ENCODE measurements at places on chromosomes 5 and 9.

DNA sequence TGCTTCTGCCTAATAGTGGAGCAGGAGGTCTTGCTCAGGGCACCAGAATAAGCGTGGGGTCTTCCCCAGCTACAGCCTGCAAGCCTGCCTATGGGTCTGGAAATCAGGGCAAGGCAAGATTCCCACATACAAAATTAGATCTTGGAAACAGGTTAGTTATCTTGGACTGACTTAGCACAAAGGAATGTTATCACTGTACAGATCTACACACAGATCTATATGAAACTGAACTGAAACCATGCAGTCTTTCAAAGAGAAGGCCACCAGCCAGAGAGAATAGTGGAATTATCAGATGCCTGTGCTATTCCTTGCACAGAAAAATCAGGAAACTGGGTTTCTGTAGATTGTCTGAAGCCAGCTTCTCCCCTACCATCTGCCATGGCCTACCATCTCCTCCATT lies 585.7 kb downstream of the ACTL7B start:
- H3K4me1 ChIP-seq: no peaks in the 10 kb centered on the region
- H3K27me3 ChIP-seq: no peaks in the 10 kb centered on the region
- no peak overlapping the region for H3K27ac ChIP-seq
- no peaks in the 10 kb centered on the region for H3K36me3 ChIP-seq

DNA sequence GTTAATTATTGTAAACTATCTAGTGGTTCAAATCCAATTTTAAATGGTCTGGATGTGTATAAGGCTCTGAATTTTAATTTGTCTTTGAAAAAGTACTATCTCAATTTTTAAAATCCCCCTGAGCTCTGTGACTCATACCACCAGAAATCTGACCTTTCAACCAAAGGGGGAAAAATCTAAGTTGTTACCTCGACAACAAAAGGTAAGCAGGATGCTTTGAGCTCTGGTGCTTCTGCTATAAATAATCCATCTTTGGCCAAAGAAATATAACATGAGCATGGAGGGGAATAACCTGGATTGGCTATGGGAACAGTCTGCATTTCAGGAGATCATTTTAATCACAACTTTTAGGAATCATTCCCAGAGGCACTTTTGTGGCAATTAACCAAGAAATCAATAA lies 76.3 kb upstream of the PCSK1 start:
- H3K4me1 ChIP-seq: no peaks in the 10 kb centered on the region
- no peaks in the 10 kb centered on the region for H3K27me3 ChIP-seq
- no peaks in the 10 kb centered on the region for H3K36me3 ChIP-seq
- H3K4me3 ChIP-seq: no peak overlapping the region
- H3K27ac ChIP-seq: no peak overlapping the region

DNA sequence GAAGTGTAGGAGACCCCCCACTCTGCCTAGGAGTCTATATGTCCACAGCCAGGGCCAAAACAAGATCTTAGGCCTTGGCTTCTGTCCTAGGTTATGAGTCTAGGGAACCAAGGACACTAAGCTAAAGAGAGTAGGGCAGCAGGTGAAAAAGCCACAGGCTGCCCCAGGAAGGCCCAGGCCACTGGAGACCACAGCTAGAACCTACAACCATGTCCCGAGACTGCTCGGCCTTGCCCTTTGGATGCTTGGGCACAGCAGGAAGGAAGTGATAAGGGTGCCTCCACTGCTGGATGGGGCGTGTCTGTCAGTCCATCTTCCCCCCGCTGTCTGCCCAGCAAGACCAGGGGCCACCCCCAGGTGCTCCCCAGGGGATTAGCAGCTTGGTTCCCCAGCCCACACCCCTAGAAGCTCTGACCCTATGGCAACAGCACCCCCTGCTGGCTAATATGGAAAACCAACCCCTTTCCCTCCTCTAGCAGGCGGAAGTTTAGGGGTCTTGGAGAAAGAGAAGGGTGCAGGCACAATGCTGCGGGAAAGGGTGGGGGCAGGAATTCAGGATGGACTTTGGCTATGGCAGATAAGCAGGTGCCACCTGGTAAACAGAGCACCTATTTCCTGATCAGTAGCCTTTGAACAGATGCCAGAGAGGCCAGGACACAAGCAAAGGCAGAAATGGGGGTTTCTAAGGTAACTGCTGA lies 10.5 kb upstream of the IRF1 start:
- H3K36me3 ChIP-seq: no peaks in the 10 kb centered on the region
- H3K27me3 ChIP-seq: no peaks in the 10 kb centered on the region
- H3K4me1 ChIP-seq: peaks cover 15% of the 10 kb centered on the region
- H3K27ac ChIP-seq: peak overlapping the region; percentile 32
- DNase-seq: no peak
- no peak overlapping the region for H3K4me3 ChIP-seq

DNA sequence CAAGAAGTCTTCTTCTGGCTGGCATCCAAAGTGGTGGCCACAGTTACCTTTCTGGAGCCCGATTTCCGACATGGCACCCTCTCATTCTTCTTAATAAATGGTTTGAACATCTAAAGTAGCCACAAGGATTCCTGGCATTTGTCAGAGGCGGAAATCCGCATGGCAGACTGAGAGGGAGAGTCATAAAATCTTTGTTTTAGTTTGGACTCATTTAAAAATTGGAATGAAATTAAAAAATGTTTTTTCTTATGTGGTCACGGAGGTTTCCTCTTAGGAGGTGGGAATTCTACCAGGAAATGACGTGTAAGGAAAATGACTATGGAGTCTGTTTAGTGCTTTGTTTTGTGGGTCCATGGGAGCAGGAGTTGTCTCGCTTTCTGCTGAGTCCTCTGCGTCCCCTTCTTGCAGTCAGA lies 133.0 kb upstream of the PTCH1 start:
- H3K36me3 ChIP-seq: no peaks in the 10 kb centered on the region
- H3K27ac ChIP-seq: no peak overlapping the region
- DNase-seq: no peak
- no peaks in the 10 kb centered on the region for H3K4me1 ChIP-seq
- no peak overlapping the region for H3K4me3 ChIP-seq
- no peaks in the 10 kb centered on the region for H3K27me3 ChIP-seq

DNA sequence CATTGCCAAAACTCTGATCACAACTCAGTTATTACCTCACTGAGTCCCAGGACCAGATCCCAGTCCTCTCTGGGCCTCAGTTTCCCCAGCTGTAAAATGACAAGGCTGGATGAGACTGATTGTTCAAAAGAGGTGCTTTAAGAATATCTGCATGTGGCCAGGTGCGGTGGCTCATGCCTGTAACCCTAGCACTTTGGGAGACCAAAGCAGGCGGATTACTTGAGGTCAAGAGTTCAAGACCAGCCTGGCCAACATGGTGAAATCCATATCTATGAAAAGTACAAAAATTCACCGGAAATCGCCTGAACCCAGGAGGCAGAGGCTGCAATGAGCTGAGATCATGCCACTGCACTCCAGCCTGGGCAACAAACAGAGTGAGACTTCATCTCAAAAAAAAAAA lies 8.3 kb downstream of the ATOX1 start:
- peaks cover 16% of the 10 kb centered on the region for H3K36me3 ChIP-seq
- H3K27me3 ChIP-seq: no peaks in the 10 kb centered on the region
- H3K4me1 ChIP-seq: peaks cover 4% of the 10 kb centered on the region

DNA sequence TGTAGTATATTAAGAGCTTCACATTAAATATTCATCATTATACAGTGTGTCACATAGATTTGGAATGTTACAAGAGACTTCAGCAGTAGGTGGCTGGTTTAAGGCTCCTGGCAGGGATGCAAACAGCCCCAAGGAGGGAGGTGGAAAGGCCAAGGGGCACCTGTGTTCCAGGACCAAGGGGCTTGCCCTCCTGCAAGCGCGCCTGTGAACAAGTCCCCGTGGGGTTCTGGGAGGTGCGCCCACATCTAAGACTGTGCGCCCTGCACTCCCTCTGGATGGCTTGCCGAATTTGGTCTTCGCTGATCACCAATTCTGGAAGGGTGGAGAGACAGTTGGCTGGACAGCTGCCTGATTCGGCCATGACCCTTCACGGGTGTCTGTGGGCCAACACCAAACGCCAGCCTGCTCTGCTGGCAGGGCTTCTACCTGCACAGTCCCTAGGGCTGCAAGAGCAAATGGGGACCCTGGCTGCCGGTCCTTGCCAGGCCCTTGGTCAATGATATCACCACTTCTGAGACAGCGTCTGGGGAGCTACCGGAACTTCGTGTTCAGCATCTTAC lies 12.1 kb upstream of the SLC25A51 start:
- H3K36me3 ChIP-seq: peaks cover 18% of the 10 kb centered on the region
- H3K4me1 ChIP-seq: no peaks in the 10 kb centered on the region
- no peak overlapping the region for H3K4me3 ChIP-seq
- no peak for DNase-seq
- H3K27ac ChIP-seq: no peak overlapping the region

GRCh38 chr9:34490360-34490759 lies 31.8 kb downstream of the DNAI1 start:
- H3K4me3 ChIP-seq: no peak overlapping the region
- H3K36me3 ChIP-seq: no peaks in the 10 kb centered on the region
- no peak for DNase-seq
- H3K27ac ChIP-seq: no peak overlapping the region
- H3K4me1 ChIP-seq: no peaks in the 10 kb centered on the region
- H3K27me3 ChIP-seq: no peaks in the 10 kb centered on the region

- no peak overlapping the region for H3K4me3 ChIP-seq
- H3K4me1 ChIP-seq: no peaks in the 10 kb centered on the region
- peaks cover 3% of the 10 kb centered on the region for H3K36me3 ChIP-seq
Measured at GRCh38 chr9:112771359-112772214, 21.0 kb downstream of the SNX30 start.

DNA sequence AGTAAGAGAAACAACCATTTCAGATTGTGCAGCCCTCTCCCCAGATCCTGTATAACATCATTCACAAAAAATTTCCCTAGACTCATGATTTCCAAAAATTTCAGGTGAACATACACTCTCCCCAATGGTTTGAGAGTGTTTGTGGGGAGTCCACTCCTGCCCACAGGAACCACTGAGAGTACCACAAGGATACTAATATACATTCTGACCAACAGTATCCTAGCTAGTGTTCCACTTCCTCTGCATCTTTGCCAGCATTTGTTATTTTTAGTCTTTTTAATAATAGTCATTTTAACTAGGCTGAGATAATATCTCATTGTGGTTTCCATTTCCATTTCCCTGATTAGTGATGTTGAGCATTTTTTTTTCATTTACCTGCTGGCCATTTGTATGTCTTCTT lies 155.4 kb downstream of the DTWD2 start:
- H3K27me3 ChIP-seq: no peaks in the 10 kb centered on the region
- no peaks in the 10 kb centered on the region for H3K36me3 ChIP-seq
- H3K27ac ChIP-seq: no peak overlapping the region

DNA sequence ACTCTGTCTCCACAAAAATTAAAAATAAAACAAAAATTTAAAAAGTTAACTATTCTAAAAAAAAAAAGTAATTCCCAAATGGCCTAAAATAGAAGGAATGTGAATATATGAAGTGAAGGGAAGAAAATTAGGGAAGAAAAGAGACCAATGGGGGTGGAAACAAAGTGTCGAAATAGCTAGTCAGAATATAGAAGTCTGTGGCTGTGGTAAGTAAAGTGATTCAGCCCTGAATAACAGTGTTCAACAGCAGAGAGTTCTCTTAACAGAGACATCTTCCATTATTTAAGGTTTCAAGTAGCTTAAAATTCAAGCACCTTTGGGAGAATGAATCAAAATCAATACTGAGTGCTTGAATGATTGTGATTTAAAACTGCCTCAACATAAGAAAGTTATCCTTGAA lies 51.7 kb downstream of the LPAR1 start:
- H3K4me3 ChIP-seq: no peak overlapping the region
- no peak overlapping the region for H3K27ac ChIP-seq
- DNase-seq: no peak
- no peaks in the 10 kb centered on the region for H3K36me3 ChIP-seq

- peaks cover 14% of the 10 kb centered on the region for H3K4me1 ChIP-seq
- H3K4me3 ChIP-seq: no peak overlapping the region
- H3K36me3 ChIP-seq: no peaks in the 10 kb centered on the region
- H3K27me3 ChIP-seq: no peaks in the 10 kb centered on the region
Measured at GRCh38 chr9:91197232-91198181, 164.2 kb downstream of the AUH start.

DNA sequence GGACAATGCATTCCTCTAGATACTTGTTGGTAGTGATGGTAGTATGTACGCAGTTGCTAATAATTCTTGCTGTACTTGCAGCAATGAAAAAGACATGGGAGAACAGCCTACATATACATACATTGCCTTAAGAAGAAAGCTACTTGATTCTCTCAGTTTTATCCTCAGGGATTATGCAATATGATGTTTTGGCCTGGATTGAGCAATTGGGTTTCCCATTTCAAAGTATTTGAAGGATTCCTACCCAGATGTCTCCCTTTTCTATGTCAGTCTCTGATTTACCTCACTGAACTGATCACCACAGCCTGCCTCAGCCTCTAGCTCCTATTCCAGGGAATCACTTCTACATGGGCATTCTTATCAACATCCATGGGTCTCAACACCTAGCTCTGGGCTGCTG lies 210.1 kb upstream of the CDH10 start:
- no peaks in the 10 kb centered on the region for H3K36me3 ChIP-seq
- H3K4me1 ChIP-seq: no peaks in the 10 kb centered on the region
- no peak overlapping the region for H3K4me3 ChIP-seq
- no peak for DNase-seq
- H3K27ac ChIP-seq: no peak overlapping the region

- DNase-seq: no peak
- no peaks in the 10 kb centered on the region for H3K4me1 ChIP-seq
- no peak overlapping the region for H3K27ac ChIP-seq
- H3K36me3 ChIP-seq: no peaks in the 10 kb centered on the region
- no peak overlapping the region for H3K4me3 ChIP-seq
Measured at GRCh38 chr9:95341293-95341962, 23.9 kb upstream of the FANCC start.

- no peaks in the 10 kb centered on the region for H3K4me1 ChIP-seq
- H3K27ac ChIP-seq: no peak overlapping the region
- H3K27me3 ChIP-seq: no peaks in the 10 kb centered on the region
Measured at GRCh38 chr9:126125992-126126409, 200.6 kb upstream of the MVB12B start.

DNA sequence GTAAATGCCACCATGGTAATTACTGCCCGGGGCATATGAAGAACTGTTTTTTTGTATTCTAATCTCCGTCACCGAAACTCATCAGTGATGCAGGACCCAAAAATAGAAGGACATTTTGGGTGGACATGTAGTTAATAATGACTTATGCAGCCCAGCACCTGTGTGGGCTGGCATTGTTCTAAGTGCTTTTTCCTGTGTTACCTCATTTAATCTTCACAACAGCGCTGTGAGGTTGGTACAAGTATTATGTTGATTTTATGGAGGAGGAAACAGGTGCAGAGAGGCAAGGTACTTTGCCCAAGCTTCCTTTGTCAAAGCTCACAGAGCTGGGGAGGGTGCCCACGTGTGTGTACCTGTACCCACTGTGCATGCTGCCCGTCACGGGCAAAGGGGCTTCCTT lies 58.4 kb downstream of the DAPK1 start:
- H3K27me3 ChIP-seq: no peaks in the 10 kb centered on the region
- DNase-seq: no peak
- no peak overlapping the region for H3K4me3 ChIP-seq
- no peaks in the 10 kb centered on the region for H3K4me1 ChIP-seq

DNA sequence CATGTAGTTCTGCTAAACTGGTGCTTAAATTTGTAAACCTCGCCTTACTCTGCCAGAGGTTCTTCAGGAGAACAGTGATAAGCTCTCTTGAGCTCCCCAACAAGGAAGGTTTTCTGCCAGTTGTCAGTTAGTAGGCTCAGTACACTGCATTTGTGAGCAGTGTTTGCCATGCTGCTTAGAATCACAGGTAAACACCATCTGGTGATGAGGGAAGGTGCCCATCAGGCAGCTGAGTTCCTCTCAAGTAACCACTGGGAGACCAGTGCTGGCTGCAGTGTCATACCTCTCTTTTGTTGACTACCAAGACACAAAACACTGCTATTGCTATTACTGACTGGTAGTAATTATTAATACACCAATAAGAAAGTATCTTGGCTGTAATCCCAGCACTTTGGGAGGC lies 186.2 kb upstream of the OTULINL start:
- H3K36me3 ChIP-seq: peaks cover 75% of the 10 kb centered on the region
- no peak for DNase-seq
- H3K4me3 ChIP-seq: no peak overlapping the region
- H3K27ac ChIP-seq: no peak overlapping the region
- no peaks in the 10 kb centered on the region for H3K27me3 ChIP-seq
